Stimulated activated CD4-positive, alpha-beta T cell treated with anti-CD3 and anti-CD28 coated beads, Interleukin-2, amount 100 ng/mL, for 4 hours (primary cell): ENCODE measurements at places on chromosomes 16 and 17.

GRCh38 chr17:49603238-49603637 is 27.6 kb downstream of the NXPH3 start:
- DNase-seq = no peak

- no peak for DNase-seq
Observed at GRCh38 chr17:59331929-59332748, 684 bp downstream of the YPEL2 start.

DNA sequence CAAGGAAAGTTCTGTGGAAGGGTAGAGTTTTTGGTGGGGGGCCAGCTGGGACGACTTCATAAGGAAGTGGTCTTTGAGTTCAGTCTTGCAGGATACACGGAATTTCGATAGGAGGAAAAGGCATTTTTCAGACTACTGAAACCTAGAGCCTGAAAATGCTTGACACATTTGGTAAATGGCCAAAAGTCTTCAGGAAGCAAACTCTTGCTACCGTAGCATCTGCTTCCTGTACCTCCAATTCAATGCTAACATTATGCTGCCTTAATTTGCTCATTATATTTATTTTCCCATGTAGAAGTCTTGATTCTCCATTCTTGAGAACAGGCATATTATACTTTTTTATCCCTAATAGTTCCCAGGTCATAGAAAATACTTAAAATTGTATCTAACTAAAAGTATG is 129.3 kb upstream of the MED13 start:
- DNase-seq = no peak

- DNase-seq = no peak
Observed at GRCh38 chr17:27621942-27622559, 8.9 kb upstream of the LGALS9 start.

DNA sequence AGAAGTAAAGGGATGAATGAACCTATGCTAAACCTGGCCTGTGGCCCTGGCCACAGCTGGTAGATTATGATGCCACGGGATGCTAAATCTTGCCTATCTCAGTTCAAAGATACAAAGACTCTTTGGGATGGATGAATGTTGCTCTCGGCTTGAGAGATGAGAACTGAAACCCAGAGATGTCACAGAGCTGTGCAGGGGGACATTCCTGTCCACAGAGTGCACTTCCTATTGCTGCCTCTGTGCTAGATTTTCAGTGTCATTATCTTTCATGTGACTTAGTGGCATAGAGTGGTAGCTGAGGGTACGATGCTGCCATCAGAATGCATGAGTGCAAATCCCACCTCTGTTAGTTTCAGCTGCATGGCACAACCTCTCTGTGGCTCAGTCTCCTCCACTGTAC is 2.3 kb upstream of the MT1M start:
- DNase-seq = no peak

DNA sequence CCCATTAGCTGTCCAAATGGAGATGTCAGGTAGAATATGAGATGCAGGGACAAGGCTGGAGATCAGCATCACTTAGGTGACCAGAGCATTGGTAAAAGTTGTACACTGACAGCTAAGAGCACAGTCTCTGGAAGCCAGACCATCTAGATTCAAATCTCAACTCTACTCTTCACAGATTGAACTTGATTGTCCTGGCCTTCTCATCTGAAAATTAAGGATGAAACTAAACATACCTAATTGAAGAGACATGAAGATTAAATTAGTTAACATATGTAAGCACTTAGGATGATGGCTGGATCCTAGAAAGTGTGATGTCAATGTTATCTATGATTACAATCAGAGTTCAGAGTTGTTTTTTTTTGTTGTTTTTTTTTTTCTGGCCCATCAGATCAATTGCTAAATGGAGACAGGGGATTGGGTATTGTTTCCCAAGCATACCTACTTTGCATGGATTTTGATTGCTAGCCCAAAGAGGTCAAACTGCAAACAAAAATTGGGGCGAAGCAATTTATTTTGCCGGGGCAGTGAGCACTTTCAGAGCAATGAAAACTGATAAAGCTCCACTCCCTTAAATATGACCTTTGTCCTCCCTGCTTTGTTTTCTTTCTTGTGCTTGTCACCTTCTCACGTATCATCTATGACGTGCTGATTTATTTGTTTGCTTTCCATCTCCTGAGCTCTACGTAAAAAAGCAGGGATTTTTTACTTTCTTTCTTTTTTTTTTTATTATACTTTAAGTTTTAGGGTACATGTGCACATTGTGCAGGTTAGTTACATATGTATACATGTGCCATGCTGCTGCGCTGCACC is 217.6 kb upstream of the CPHXL start:
- no peak for DNase-seq

DNA sequence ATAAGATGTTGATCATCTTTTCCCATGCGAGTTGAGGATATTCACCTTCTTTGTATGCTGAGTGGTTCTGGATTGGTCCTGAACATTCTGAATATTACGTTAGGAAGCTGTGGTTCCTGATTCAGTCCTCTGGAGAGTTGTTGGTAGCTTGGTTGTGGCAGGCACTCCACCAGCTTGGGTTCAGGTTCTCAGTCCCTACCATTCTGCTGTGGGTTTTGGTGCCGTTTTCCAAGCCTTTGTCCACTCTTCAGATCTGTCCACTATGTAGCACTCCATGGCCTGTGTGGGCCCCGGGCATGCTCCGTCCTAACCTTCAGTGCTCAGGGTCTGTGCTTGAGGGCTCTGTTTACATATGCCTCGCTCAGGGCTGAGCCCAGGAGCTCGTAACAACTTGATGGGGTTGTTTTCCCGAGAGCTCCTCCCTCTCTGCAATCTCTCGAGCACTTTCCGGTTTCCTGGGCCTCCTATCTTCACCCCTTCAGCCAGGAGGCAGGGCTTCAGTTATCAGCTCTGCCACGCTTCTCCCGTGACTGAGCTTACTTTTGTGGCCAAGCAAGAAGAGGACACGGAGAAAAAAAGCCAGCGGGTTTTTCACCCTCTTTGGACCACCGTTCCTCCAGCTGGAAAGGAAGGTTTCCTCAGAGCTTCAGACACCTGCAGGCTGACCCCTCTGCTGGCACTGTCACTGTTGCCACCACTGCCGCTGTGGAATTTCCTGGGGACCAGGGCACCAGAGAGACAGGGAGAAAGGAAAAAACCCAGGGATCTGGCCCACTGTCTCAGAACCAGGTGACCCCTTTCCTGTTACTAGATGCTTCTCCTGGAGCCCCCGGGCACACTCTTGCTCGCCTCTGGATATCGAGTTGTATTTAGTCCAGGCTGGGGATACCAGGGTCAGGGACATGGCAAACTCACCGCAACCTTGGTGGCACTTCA is 19.6 kb downstream of the KIAA0513 start:
- no peak for DNase-seq

DNA sequence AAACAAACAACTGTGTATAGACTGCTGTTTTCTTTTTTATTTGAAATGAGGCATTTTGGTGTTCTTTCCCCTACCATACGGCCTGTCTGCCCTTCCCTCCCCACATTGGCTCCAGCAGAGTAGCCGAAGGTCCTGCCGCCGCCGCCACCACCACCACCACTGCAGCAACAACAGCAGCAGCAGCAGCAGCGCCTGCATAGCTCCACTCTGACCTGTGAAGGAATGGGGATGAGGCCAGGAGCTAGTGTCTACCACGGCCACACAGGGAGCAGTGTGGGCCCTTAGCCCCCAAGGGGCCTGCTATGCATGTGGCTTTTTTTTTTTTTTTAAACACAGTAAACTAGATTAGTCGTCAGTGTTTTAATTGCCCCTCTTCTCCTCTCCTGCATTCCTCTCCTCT is 5.6 kb upstream of the CDK5R1 start:
- no peak for DNase-seq

- no peak for DNase-seq
Observed at GRCh38 chr17:77126519-77126918, 14.2 kb upstream of the SEC14L1 start.

GRCh38 chr16:25812215-25812614 is 120.5 kb downstream of the HS3ST4 start:
- DNase-seq = no peak

- no peak for DNase-seq
Observed at GRCh38 chr17:64920419-64921172, 1.3 kb upstream of the LRRC37A3 start.

GRCh38 chr17:56085576-56086267 is 67.6 kb upstream of the ANKFN1 start:
- DNase-seq = no peak

DNA sequence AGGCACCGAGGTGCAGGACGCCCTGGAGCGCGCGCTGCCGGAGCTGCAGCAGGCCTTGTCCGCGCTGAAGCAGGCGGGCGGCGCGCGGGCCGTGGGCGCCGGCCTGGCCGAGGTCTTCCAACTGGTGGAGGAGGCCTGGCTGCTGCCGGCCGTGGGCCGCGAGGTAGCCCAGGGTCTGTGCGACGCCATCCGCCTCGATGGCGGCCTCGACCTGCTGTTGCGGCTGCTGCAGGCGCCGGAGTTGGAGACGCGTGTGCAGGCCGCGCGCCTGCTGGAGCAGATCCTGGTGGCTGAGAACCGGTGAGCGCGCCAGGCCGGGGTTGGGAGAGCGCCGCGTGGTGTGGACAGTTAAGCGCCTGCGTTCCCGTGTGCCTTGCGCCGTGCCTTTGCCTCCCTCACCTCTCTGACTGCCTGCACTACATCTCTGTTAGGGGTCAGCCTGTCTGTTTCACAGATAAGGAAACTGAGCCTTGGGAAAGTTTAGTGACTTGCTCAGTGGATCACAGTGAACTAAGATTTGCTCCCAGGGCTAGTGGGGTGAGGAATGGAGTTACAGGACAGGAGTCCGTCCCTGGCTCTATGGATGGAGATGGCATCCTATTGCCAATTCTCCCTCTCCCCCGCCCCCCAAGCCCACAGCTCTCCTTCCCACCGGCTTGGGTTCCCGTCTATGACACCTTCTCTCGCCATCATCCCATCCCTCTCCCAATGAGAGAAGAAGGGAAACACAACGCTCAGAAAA is 880 bp downstream of the SARM1 start:
- no peak for DNase-seq

DNA sequence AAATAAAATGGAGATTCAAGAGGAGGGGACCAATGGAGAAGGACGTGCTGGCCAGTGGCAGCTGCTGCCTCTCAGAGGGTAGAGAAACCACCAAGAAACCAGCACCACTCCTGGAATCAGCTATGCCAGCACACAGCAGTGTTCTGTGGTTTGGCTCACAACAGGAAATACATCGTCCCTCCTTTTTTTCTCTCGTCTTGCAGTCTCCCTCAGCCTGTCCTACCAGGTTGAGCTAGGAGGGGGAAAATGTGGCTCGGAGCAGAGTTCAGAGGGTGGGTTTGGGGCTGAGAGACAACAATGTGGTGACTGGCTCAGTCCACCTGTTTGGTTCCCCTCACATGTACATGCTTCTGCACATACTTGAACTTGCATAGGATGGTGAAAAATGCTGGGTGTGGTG is 19.9 kb upstream of the SLC16A5 start:
- DNase-seq = no peak
